ENCODE measurements at places on chromosomes 3 and 15.

- DNase-seq = peak; percentile 72
These were observed 7.9 kb upstream of the CYP11A1 start for GRCh38 chr15:74375303-74375693.

DNA sequence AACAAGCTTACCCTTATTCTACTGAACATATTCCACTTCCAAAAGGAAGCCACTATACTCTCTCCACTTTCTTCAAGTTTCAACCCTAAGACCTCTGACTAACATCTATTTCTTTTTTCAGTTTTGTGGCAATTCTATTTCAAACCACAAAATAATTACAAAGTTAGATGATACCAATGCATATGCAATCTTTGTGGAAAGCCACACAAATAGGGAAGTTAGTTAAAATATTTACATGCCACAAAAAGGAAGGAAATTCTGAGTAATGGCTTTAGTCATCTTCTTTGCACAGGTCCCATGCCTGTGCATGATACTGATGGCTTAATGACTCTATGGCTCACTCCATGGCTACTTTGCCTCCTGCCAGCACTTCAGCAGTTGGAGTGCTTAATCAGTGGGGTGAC, 57.0 kb upstream of the MCTP2 start:
- no peak for DNase-seq

DNA sequence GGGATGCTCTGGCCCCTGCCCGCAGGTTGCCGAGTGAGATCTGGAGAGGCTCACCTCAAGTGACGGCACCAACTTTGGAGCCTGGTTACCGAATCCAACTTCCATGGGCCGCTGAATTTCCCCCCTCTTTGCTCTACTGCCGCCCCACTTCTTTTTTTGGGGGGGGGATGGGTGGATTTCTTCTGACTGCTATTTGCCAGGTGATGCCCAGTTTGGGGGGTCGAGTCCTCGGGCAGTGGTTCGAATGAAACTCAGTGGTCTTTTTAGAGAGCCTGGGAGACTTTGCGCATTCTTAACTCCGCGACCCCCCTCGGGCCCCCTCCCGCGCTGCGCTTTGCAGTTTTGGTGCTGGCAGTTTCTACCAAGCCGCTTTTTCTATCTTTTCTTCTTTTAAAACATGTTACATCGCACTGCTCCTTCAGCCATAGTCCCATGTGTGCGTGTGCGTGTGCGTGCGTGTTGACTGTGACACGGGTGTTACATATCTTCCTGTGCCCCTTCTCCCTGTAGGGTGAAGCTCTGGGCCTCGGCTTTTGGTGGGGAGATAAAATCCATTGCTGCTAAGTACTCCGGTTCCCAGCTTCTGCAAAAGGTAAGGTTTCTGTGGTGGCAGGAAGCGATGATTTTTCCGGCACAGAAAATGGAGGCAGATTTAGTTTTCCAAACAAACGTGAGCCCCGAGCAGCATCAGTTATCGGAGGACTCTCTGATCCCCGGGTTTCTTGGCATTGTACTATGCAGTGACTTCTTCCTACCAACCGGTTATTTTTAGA, 837 bp downstream of the CACNA2D3 start:
- no peak for DNase-seq

DNA sequence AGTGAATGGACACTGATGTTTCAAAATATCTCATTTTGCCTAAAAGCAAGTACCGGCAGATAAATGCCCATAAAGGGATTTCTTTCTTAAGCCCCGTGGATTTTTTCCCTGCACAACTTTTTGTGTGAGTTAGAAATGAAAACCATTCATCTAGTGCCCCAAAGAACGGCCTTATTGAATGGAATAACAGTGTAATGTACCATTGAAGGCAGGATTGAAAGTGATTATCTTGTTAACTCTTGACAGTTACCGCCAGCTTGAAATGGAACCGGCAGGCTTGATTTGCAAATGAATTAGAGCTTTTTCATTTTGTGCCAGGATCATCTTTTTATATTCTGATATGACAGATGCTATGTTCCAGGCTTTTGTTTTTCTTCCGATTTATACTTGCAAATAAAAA, 162.2 kb downstream of the RSRC1 start:
- DNase-seq = no peak

GRCh38 chr3:95167748-95168147, 1104.9 kb downstream of the NSUN3 start:
- DNase-seq = no peak

GRCh38 chr15:31256378-31257265, 70.0 kb upstream of the KLF13 start:
- no peak for DNase-seq

DNA sequence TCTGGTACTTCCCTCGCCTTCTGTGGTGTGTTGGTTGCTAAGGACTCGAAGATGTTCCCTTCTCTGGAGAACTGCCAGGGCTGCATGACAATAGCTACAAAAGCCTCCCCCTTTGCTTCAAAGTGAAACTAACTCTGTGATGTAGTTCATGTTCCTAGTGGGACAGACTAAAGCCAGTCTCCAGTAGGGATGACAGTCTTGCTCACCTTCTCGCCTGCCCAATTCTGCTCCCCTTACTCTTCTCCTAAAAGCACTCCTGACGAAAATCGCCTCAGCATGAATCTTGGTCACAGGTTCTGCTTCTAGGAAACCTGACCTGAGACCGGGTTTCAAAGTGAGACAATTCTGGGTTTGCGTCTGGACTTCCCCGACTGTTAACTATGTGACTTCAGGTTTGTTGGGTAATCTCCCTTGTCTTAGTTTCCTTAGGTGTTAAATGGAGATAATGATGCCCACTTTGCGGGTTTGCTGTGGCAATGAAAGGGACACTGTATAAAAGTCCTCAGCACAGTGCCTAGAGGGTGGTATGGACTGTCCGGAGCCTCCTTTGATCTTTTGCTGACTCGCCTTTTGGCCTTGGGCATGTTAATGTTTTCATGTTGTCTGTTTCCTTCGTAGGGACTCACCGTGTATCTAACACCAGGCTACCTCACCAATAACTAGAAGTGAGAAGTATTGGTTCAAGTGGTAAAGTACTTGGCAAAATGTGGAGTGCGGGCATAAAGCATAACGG, 24.9 kb upstream of the THRB start:
- no peak for DNase-seq

- DNase-seq = no peak
These were observed 3.6 kb downstream of the KAT2B start for GRCh38 chr3:20043825-20044224.

DNA sequence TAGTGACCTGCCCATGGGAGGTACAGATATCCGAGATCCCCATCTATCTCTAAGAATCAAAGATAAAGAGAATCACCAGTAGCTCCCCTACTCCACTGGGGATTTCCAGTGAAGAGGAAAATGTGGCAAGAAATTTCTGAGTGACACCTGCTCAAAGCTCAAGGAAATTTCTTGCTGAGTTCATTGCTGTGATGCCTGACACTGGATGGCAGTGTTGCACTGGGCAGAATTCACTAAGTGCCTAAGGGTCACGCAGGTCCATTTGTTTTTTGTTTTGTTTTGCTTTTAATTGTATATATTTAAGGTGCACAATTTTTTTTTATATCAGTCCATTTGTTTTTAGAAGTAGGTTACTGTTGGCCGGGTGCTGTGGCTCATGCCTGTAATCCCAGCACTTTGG, 109.5 kb upstream of the KCNAB1 start:
- no peak for DNase-seq

DNA sequence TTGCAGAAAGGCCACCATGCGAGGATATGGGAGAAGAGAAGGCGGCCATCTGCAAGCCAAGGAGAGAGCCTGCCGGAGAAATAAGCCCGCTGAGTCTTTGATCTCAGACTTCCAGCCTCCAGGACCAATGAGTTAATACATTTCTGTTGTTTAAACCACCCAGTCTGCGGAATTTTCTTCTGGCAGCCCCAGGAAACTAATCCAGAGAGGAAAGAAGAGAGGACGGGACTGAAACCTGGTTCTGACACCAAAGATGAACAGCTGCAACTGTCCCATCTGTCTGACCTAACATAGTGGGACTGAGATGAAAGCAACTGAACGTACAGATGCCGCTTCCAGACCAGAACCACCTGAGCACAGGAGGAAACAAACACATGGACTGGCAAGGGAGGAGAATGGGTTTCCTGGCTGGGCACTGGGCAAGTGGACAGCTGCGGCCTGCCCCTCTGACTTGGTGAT, 32.3 kb downstream of the VGLL4 start:
- no peak for DNase-seq

DNA sequence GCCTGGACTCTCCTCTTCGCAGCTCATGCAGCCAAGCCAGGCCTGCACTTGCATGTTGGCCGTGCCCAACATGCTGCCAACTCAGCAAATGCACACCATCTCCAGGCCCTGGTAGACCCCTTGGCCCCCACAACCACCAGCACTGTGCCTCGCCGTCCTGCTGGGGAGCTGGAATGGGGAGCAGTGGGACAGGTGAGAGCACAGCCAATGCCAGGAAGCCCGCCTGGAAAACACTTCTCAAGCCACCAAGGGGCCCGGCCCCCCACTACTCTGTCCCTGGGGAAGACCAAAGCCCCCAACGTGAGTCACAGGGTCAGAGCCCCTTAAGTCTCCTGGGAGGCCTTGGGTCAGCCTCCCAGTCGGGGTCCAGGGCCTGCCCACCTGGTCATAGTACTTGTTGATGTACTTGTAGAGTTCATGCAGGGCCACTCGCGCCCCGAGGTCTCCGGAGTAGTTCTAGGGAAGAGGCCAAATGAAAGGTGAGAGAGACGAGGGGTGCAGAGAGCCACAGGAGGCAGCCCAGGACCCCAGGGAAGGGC, 24.5 kb downstream of the PLXNB1 start:
- no peak for DNase-seq

DNA sequence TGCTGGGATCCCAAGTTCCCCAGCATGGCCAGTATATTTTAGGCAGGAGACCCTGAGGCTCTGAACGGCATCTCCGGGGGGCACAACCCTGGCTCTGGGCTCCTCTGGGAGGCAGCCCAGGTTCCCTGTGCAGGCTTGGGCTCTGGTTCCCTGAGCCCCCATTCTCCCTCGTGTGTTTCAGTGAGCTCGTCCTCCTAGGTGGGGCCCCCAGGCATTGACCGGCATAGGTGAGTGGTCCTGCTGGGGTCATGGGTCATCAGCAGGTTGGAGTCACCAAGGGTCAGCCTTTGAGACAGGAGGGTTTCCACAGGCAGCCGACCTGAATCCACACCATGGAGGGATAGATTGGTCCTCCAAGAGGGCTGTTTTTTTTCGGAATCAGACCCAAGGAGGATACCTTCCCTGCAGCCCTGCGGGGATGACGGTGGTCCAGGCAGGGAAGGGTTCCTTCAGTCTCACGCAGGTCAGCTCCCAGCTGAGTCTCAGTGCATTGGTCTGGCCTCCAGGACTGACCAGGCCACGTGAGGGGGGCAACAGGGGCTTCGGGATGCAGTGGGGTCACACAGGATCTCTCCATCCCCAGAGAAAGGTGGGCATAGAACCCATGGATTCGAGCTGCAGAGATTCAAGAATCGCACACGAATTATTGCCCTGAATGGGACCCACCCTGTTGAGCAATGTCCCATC, 226.0 kb downstream of the SNRPN start:
- no peak for DNase-seq

DNA sequence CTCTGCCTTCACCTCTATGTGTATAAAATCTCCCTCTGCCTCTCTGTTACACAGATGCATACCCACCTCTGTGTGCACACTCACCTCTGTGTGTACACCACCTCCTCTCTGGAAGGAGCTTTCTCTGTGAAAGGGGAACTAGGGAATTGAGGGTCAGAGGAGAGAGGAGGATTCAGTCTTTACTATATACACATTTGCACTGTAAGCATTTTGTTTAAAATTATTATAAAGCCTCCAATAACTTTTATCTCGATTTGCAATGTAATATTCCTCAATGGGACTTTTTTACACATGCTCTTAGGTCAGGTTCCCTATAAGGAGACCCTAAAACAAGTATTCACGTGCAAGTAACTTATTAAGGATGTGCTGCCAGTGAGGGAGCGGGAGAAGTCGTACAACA, 82.5 kb downstream of the OXNAD1 start:
- DNase-seq = no peak

DNA sequence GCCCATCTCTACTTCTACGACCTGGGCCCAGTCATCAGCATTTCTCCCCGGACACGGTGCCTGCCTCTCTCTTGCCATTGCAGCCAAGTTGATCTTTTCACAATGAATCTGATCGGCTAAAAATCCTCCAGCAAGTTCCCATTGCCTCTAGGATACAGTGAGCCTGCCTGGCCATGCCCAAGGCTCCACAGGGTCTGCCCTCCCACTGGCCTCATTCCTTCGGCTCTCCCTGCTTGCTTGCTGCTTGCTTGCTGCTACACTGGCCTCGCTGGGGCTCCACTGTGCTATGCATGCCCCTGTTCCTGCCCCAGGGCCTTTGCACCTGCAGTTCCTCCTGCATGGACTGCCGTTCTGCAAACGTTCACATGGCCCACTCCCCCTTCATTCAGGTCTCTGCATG, 2.0 kb downstream of the ABTB1 start:
- DNase-seq = no peak

GRCh38 chr15:64017591-64018163, 28.6 kb downstream of the DAPK2 start:
- no peak for DNase-seq

DNA sequence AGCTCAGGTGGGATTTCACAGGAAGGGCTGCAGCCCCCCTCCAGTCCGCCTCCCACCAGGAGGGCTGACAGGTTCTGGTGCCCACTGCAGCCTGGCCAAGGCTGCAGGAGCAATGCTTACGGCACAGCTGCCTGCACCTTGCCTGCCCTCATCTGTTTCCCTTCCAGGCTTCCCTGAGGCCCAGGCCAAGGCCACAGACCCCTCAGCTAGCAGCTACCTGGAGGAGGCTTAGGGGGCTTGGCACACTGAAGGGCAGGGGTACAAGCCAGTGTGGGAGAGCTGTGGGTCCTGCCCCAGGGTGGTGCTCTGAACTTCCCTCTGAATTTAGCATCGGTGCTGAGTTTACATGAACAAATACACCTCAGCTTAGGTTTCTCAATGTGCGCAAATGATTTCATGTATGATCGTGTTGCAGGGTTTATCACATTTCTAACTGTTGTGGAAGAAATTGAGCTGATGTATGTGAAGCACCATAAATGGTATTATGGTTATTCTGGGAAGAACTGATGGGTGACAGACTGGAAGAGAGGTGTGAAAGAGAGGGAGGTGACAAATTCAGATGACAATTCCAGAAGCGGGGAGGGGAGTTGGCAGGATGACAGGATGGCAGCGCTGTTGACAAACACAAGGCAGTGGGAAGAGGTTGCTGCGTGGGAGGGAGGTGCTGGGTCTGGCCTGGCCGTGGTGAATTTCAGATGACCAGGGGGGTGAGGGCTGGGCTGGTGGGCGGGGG, 6.1 kb downstream of the RHCG start:
- DNase-seq = no peak

DNA sequence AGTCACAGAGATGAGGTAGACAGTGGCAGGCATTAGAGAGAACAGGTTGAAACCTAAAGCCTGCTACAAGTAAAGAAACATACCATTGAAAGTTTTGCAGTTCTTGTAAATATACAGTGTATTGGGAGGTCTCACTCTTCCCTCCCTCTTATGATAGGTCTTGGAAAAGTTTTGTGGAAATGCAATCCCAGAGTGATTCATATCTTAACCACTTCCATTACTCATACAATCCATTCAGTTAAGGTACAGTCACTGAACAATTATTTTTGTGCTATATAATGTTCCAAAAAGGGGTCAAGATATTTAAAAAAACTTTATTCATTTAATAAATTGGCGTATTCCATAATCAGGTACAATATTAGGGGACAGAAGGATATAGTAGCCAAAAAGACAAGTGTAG, 737.7 kb upstream of the ALCAM start:
- DNase-seq = peak; percentile 36
